ENCODE measurements at places on chromosomes 12 and 14. TPM values are rescaled to one million over a fixed set of nuclear protein-coding genes. Genes with fewer than 3 reads are reported as not detected.

The DEGS2 gene
- 54.3 TPM for total RNA-seq

The JDP2 gene
- total RNA-seq: 19.4 TPM

The DLGAP5 gene
- 10.5 TPM for total RNA-seq

The LRFN5 gene
- 0.37 TPM for total RNA-seq

The VRTN gene
- total RNA-seq: not detected

The CLEC1A gene
- 1.7 TPM for total RNA-seq

The CARMIL3 gene
- total RNA-seq: 0.29 TPM

The FAM186B gene
- total RNA-seq: 0.11 TPM

The CLEC1B gene
- total RNA-seq: not detected

The GUCY2C gene
- total RNA-seq: 52.2 TPM

The RASSF8 gene
- 14.2 TPM for total RNA-seq

The PDE3A gene
- total RNA-seq: 50.6 TPM

The USP44 gene
- 0.80 TPM for total RNA-seq

The STYK1 gene
- 24.5 TPM for total RNA-seq

The SLC22A17 gene
- total RNA-seq: 3.9 TPM

The PZP gene
- not detected for total RNA-seq

The LRP1-AS gene
- not detected for total RNA-seq

The MEG3 gene
- total RNA-seq: 10.3 TPM

The ERG28 gene
- total RNA-seq: 32.3 TPM

The PPM1H gene
- 8.1 TPM for total RNA-seq

The FBXW8 gene
- 11.1 TPM for total RNA-seq

The IPO4 gene
- 78.2 TPM for total RNA-seq

The KSR2 gene
- 1.3 TPM for total RNA-seq

The RASAL1 gene
- total RNA-seq: 9.0 TPM

The SLC41A2 gene
- 43.7 TPM for total RNA-seq

The ACSS3 gene
- total RNA-seq: 1.6 TPM

The FITM1 gene
- total RNA-seq: 1.5 TPM

The CLEC2B gene
- total RNA-seq: 6.7 TPM

The FBXO34 gene
- total RNA-seq: 70.9 TPM

The ZCCHC8 gene
- total RNA-seq: 17.7 TPM

The SMCO2 gene
- total RNA-seq: 0.21 TPM

The TEX22 gene
- 2.4 TPM for total RNA-seq

The ARHGEF25 gene
- 2.4 TPM for total RNA-seq

The PLEK2 gene
- 71.6 TPM for total RNA-seq

The HNF1A gene
- total RNA-seq: 18.0 TPM

The GSG1 gene
- total RNA-seq: not detected

The ARMH4 gene
- 0.57 TPM for total RNA-seq

The SDSL gene
- 14.2 TPM for total RNA-seq

Measured in colonic mucosa (tissue), 4 donors.